ENCODE measurements at places on chromosomes 7 and 10.

- no peak for DNase-seq
Observed at GRCh38 chr10:29900865-29901264, 158.5 kb downstream of the JCAD start.

DNA sequence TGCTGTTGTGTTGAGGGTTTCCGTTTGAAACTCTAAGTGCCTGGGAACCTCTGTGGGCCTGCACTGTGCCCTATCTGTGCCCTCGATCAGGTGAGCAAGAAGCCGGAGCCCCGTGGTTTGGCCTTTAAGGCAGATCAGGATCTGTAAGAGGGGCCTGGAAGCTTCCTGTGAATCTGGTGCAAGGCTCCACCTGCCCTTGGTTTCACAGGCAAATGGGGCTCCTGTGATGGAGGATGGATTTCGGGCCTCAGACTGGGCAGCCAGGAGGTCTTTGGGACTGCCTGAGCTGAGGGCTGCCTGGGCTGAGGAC is 21.6 kb downstream of the SCART1 start:
- no peak for DNase-seq

DNA sequence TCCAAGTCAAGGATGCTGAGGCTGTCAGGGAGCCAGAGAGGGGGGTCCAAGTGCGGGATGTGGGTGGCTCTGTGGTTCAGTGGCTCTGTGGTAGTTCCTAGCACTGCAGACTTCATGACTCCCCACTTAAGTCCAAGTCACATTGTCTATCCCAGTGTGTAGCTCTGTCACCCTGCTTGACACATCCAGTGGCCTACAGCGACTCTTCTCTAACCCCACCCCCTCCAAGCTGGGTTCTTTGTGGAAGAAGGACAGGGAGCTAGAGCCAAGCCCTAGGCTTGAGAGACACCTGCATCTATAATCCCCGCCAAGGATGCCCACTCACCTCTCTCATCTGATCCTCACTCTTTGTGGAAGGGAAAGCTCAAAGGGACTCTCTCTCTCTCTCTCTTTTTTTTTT is 57.6 kb downstream of the ADCYAP1R1 start:
- no peak for DNase-seq

- DNase-seq = no peak
Observed at GRCh38 chr10:131188494-131188893, 123.0 kb downstream of the TCERG1L start.

DNA sequence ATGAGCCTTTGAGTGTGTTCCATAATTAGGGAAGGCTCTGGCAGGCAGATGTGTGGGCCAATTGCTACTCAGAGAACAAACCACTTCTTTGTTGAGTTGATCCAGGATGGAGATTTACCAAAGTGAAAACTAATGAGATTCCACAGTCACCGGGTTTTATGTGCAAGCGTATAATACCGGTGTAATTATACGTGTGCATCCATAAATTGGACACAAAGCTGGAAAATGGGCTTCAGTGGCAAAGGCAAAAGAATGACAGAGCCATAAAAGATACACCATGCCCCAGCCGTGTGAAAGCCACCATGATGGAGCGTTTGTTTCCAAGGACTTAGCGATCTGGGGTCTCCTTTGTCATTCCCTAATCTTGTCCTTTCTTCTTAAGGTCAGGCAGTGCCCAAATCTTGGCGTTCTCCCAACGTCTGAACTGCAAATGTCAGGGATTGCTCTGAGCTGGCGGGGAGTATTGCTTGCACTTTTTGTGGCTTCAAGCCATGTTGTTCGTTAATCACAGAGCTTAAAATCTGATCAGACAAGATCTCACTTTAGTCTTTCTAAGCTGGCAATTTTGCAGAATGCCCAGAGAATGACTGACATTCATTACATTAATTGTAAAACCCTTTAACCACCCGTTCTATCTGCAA is 70.1 kb downstream of the NPTX2 start:
- DNase-seq = no peak

DNA sequence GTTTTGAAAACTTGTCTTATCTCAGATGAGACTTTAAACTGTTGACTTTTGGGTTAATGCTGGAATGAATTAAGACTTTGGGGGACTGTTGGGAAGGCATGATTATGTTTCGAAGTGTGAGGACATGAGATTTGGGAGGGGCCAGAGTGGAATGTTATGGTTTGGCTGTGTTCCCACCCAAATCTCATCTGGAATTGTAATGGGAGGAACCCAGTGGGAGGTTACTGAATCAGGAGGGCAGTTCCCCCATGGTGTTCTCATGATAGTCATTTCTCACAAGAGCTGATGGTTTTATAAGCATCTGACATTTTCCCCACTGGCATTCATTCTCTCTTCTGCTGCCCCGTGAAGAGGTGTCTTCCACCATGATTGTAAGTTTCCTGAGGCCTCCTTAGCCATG is 13.8 kb upstream of the POT1 start:
- no peak for DNase-seq

DNA sequence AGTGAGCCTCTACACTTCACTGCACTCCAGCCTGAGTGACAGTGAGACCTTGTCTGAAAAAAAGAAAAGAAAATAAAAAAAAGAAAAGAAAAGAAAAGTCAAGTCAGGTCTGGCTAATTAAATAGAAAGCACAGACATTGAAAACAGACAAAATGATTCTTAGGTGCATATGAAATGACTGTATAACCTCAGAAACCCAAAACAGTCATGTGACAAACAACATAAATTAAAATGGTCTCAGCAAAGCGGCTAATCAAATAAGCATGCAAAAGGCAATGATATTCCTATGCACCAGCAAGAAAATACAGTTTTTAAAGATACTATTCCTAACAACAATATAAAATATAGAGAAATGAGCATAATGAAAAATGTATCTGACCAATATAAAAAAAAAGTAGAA is 38.3 kb downstream of the LRRC20 start:
- no peak for DNase-seq

DNA sequence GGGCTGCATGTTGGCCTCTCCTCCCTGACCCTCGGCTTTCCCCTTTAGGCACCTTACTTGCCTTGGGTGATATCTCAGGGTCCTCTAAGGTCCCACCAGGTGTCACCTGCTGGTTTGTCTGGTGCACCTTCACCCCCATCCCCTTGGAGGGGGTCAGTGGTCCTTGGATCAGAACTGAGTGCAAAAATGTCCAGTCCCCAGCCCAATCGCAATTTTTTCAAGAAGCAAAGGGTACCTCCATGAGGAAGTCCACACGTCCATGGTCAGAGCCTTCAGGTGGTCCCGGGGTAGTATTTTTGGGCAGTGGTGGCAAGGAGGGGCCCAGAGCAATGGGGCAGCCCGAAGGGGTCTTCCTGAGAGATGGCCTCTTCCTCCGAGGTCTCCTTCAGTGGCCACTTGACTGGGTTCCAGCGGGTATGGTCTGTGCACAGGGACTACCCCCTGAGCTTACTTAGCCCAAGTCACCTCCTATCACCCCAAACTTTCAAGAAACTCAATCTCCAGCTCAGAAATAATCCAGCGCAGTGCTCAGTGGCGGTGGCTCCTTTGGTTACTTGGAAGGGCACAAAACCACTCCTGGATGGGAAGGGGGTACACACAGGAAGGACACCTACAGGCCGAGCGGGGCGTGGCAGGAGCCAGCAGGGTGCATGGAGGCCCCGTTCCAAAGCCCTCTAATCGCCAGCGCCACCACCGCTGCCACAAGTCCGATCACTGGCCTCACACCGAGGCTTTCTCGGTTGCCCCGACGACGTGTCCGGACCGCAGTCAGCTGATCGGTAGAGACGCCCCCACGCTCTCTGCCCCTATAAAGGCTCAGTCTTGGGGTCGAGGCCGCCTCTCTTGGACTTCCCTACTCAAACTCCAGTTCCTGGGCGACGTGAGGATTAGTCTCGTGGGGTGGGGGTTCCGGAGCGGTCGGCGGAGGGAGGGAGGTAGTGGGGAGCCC is 4.5 kb downstream of the SAP25 start:
- DNase-seq = no peak

DNA sequence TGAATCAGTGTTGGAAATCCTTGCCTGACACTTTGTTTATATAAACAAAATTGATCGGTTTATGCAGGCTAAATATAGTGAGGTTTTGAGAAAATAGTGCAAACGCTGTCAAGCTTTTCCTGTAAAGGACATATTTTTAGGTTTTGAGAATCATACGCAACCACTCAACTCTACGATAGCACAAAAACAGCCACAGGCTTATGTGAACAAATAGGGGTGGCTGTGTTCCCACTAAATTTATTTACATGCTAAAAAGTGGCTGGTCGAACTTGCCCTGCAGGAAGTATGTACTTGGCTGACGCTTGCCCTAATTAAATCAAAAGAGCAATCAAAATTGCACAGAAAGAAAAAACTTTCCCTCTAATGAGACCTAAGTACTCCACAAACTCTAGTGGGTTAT is 234.7 kb upstream of the CACNA2D1 start:
- DNase-seq = no peak

DNA sequence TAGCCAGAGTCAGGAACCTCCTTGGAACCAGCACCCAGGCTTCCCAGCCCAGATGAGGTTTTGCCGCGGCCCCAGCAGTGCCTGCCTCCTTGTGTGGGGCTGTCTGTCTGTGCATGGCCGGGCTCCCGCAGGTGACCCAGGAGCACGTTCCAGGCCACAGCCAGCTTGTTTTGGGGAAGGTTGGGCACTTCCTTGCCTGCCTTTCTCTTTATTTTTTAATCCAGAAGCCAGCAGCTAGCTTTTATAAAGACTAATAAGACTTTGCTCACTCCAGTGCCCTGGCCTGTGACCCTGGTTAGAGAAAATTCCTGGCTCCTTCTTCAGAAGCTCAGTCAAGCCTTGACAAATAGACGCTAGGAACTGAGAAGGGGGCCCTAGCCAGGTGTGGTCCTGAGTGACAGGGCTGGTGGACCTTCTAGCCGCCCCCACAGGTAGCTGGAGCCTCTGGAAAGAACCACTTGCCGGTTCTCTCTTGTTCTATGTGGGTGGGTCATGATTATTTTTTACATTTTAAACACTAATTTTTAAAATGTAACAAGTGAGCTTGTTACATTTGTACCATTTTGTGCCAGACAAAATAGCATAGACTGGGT is 837 bp downstream of the SLC29A3 start:
- DNase-seq = no peak

DNA sequence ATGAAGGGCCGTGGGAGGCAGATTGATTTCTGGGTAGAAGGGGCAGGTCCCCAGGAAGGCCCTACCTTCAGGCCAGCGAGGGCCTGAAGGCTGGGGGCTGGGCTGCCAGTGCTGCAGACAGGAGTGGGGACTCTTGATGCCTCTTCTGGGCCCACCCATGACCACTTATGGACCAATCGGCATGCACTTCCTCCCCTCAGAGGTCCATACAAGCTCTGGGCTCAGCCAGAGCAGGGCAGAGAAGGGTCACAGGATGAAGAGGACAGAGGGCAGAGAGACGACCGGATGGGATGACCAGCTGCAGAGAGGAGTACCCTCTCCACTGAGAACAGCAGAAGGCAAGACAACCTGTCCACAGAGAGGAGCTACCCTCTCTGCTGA is 120.1 kb downstream of the DYNC2I1 start:
- DNase-seq = no peak

- peak; percentile 70 for DNase-seq
Observed at GRCh38 chr7:42233695-42234331, 3.2 kb downstream of the GLI3 start.

DNA sequence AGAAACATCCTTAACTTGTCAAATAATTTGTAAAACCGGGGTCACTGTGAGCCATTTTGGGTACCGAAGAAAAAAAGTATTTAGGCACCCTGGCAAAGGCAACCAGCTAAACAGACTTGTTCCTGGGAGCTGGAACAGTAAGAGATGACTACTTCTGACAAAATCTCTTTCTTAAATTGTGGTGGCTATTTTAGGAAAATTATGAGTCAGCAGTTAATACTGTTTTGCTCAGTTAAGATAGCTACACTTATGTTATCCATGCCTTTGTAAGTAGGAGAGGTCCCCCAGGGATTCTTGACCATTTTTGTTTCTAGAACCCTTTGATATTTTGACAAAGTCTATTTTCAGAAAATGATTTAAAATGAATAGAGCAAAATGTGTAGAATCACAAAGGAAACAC is 68.7 kb downstream of the TAX1BP1 start:
- peak; percentile 65 for DNase-seq

DNA sequence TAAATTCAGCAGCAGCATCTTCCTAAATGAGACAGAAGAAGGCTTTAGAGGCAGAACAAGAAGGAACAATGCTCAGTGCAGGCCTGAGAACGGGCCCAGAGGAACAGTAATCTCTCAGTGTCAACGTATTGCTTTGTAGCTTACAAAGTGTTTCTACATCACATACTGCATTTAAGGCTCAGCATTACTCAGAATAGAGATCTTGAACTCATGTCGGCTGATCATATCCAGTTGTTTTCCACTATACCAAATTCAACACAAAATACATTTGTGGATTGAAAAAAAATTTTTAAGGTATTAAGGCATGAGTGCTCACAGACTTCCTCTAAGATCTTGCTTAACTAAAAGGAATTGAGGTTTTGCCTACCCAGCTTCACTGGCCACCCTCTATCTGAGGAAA is 325.1 kb downstream of the HPSE2 start:
- no peak for DNase-seq

GRCh38 chr7:119783799-119784198 is 489.2 kb upstream of the KCND2 start:
- peak; percentile 46 for DNase-seq

DNA sequence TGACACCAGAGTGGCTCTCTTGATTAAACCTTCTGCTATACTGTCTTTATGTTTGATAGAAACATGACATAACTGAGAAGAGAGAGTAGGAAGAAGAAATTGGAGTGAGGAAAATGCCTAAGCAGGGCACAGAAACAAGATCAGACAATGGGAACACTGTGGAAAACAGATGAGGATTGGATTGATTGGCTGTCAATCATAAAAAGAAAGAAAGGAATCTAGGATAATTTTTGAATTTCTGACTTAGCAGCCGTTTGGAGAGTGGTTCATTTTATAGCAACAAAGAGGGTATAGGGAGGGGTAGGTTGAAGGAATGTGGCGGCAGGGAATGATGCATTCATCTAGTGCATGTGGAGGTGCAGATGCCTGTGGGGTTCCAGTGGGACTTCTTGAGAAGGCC is 7.8 kb downstream of the TEX47 start:
- no peak for DNase-seq

- DNase-seq = no peak
Observed at GRCh38 chr10:70749756-70750155, 35.4 kb downstream of the TBATA start.

Data from fibroblast of skin of abdomen (primary cell).